ENCODE measurements at places on chromosomes 12 and 14. TPM values are rescaled to one million over a fixed set of nuclear protein-coding genes. Genes with fewer than 3 reads are reported as not detected.

The SMIM41 gene
- not detected for total RNA-seq

The PPP4R4 gene
- total RNA-seq = 0.58 TPM

The GPD1 gene
- 2.6 TPM for total RNA-seq

The PIK3C2G gene
- total RNA-seq = not detected

The ITFG2 gene
- total RNA-seq = 20.1 TPM

The AGAP2 gene
- not detected for total RNA-seq

The CCDC88C gene
- 40.6 TPM for total RNA-seq

The KCNC2 gene
- total RNA-seq = not detected

The LGR5 gene
- total RNA-seq = not detected

The GPR84 gene
- not detected for total RNA-seq

The ESPL1 gene
- 4.8 TPM for total RNA-seq

The B4GALNT3 gene
- 0.44 TPM for total RNA-seq

The PMCH gene
- not detected for total RNA-seq

The SLC11A2 gene
- total RNA-seq = 21.2 TPM

The LYZ gene
- total RNA-seq = not detected

The PLA2G1B gene
- not detected for total RNA-seq

The SYNDIG1L gene
- not detected for total RNA-seq

The PTHLH gene
- 5.0 TPM for total RNA-seq
